ENCODE measurements at places on chromosomes 11 and 22.

DNA sequence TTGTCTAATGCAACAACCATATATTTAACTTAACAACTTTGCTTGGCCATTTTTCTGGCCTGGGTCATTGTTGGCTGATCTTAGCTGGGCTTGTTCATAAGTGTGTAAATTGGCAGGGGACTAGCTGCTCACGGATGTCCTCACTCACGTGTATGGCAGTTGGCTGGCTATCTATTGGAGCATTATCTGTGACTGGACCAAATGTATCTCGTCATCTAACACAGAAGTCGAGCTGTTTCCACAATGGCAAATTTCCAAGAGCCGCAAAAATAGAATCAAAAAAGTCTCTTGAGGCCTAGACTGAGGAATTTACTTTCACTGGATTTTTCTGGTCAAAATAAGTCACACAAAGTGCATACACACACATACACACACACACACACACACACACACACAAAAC, 893.3 kb downstream of the FAM181B start:
- no peak for DNase-seq

GRCh38 chr11:61129639-61130523, 27.6 kb downstream of the CD5 start:
- peak; percentile 91 for DNase-seq

GRCh38 chr11:26626346-26626745, 54.3 kb upstream of the MUC15 start:
- no peak for DNase-seq

DNA sequence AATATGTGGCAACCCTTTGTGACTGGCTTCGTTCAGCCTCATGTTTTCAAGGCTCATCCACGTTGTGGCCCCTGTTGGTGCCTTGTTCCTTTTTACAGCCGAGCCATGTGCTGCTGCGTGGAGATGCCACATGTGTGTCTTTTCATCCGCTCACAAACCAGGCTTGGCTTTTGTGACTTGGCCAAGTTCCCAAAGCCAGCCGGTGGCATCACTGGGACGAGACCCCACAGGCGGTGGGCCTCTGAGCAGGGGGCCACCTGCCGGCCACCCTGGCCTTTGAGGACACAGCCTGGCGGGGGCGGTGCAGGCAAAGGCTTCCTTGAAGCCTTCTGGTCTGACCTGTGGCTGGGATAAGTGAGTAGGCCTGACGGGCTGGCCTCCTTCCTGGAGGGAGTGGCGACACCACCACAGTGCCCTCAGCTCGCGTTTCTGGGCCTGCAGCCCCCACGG, 10.5 kb downstream of the GRK2 start:
- DNase-seq, result no peak

GRCh38 chr22:20479612-20480196, 15.9 kb downstream of the KLHL22 start:
- no peak for DNase-seq

GRCh38 chr11:70734379-70734778, 336.1 kb downstream of the CTTN start:
- DNase-seq, result no peak

DNA sequence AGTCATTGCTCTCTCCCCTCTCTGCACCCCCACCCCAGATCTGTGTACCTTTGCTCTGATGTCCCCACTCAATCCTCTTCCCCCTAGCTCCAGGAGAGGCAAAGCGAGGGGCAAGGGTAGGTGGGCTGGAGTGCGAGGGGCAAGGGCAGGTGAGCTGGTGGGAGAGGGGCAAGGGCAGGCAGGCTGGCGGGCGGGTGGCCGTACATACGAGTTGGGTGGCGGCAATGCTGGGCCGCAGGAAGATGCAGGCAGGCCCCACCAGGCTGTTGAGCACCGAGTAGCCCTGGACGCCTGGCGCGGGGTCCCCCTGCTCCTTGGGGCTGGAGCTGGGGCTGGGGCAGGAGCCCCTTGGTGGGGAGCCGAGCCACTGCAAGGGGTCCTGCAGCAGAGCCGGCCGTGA, 908 bp downstream of the CABP2 start:
- no peak for DNase-seq

DNA sequence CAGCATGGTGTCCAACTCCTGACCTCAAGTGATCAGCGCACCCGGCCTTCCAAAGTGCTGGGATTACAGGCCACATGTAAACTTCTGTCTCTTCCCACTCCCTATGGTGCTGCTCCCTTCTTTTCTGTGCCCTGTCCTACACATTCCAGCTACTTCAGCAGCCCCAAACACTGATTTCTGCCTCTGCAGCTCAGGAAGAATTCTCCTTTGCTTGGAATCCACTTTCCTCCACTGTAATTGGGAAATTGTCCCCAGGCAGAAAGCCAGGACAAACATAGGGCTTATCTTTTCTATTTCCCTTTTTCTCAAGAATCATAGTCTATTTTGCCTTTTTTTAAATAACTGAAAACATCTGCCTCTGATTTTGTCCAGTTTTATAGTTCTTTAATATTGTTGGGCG, 21.3 kb upstream of the DRG1 start:
- DNase-seq, result no peak

- DNase-seq, result no peak
Measured at GRCh38 chr11:72069787-72070251, 10.5 kb downstream of the NUMA1 start.

DNA sequence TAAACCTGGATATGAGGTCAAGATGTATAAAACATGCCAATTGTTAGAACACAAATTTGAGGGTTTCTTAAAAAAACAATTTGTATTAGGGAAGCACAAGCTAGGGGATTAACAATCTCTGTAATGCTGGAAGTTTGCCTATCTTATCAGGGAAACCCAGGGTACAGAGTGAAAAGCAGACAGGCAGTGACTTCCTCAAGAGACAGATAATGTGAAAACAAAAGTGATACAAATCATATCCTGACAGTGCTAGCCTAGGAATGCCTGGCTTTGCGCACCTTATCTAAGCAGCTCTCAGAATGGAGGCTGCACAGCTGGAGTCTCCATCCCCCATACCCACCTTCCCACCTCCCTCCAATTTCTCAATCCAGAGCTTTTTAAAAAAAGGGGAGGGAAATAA, 22.5 kb upstream of the RBX1 start:
- no peak for DNase-seq

- DNase-seq, result peak; percentile 80
Measured at GRCh38 chr11:1832211-1832919, 2.4 kb upstream of the SYT8 start.

DNA sequence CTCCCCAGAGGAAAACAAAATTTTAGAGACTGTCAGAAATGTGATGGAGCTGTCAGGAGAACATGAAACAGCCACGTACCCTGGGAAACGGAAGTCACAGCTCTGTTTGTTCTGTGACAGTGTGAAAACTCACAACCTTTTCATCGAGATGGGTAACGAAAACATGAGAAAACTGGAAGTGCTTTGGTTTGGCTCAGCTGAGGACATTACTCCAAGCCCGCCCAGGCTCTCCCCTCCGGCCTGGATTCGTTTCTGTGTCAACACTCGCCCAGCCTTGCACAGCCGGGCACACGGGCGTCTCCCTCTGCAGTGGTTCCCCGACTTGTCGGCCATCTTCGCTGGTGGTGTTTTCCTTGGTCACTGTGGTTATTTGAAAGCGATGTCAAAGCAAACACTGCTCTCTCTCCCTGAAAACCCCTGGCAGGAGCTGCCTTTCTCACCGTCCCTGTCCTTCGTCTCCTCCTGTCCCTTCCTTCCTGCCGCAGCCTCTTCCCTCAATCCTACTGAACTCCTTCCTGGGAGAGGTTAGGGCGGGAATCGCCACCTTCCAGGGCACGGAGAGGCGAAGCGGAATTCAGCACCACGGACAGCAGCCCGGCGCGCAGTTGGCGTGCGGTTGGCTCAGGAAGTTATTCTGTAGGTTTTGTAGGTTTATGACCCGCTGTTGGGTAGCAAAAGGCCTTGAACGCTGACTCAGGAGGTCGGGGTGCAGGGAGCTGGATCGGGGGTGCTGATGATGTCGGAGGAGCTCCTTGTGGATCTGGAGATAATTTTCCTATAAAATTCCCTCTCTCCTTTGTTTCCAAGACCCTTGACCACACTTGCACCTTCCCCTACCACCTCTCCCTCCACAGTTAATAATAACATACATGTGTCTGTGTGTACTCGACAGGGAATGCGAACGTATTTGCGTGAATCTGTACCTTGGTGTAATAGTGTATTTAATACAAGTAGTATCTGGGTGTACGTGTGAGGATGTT, 13.1 kb upstream of the RPS19BP1 start:
- peak; percentile 74 for DNase-seq

- no peak for DNase-seq
Measured at GRCh38 chr22:22366537-22366936, 122.0 kb downstream of the VPREB1 start.

GRCh38 chr22:37982938-37983859, 1.2 kb downstream of the SOX10 start:
- peak; percentile 36 for DNase-seq

- DNase-seq, result no peak
Measured at GRCh38 chr22:25880524-25880923, 138.5 kb downstream of the MYO18B start.

GRCh38 chr11:40140560-40140959, 1318.9 kb downstream of the LRRC4C start:
- no peak for DNase-seq

GRCh38 chr11:79393362-79394043, 47.3 kb downstream of the TENM4 start:
- no peak for DNase-seq

- no peak for DNase-seq
Measured at GRCh38 chr11:114049050-114049449, 10.5 kb upstream of the ZBTB16 start.

- no peak for DNase-seq
Measured at GRCh38 chr11:109668973-109669634, 247.1 kb downstream of the C11orf87 start.

- DNase-seq, result no peak
Measured at GRCh38 chr11:130209128-130209932, 49.7 kb downstream of the ST14 start.

GRCh38 chr22:30985561-30986208, 16.6 kb downstream of the TUG1 start:
- no peak for DNase-seq

DNA sequence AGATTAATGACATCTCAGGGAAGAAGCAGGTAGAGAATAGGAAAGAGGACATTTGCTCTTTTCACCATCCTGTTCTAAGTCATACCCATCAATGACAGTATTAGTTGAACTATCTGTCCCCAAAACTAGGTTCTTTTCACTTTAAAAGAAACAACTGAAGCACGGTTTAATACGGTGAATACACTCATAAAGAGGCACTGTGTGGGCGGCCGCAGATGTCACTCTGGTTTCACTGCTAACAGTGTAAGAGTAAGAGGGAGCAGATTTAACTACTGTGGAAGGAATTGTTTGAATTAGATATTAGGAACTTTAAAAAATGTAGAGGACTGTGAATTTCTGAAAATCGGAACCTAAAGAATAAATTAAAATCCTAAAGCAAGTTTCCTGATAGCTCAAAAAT, 49.5 kb downstream of the VSIG10L2 start:
- DNase-seq, result no peak

GRCh38 chr11:113796663-113797259, 17.2 kb downstream of the CLDN25 start:
- DNase-seq, result no peak

- DNase-seq, result no peak
Measured at GRCh38 chr11:61024938-61025820, 53.7 kb downstream of the CD6 start.

DNA sequence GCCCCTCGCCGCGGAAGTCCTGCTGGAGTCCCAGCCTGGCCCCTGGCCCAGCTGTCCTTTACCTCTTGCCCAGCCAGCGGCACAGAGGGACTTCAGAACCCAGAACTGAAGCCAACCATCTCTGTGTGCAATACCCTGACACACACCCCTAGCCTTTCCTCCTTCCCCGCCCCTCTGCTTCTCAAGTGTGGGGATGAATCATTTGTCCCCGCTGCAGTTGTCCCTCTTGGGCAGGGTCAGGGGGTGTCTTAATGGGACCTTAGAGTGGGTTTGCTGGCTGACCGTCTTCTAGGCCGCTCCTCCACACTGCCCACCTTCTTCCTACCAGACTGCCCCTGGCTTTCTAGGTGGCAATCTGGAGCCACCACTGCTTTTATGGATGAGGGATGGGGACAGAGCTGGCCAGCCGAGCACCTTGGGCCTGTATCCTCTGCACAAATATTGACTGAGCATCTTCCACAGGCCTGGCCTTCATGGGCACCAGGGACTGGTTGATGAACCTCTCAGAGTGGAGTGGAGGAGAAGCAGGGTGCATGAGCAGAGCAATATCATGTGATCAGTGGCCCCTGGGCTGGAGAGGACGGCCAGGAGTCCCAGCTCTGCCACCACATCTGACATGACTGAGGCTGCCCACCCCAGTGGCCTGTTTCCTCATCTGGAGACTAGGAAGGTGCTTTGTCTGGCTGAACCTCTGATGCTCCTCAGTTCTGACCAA, 668 bp upstream of the CHST1 start:
- no peak for DNase-seq

GRCh38 chr11:1771273-1771672, 7.5 kb upstream of the CTSD start:
- DNase-seq, result no peak

DNA sequence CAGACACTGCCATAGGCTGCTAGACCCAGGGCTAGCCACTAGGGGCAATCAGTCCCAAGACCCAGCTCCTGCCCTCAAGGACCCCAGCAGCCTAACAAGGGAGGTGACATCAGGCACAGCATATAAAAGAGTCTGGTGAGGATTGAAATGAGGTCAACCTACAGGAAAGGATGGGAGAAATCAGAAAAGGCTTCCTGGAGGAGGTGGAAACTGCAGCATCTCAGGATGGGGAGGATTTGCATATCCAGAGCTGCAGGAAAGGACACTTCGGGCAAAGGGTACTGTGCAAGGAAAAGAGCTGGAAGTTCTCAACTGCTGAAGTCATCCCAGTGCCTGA, 2.9 kb upstream of the ARFGAP2 start:
- DNase-seq, result peak; percentile 33

DNA sequence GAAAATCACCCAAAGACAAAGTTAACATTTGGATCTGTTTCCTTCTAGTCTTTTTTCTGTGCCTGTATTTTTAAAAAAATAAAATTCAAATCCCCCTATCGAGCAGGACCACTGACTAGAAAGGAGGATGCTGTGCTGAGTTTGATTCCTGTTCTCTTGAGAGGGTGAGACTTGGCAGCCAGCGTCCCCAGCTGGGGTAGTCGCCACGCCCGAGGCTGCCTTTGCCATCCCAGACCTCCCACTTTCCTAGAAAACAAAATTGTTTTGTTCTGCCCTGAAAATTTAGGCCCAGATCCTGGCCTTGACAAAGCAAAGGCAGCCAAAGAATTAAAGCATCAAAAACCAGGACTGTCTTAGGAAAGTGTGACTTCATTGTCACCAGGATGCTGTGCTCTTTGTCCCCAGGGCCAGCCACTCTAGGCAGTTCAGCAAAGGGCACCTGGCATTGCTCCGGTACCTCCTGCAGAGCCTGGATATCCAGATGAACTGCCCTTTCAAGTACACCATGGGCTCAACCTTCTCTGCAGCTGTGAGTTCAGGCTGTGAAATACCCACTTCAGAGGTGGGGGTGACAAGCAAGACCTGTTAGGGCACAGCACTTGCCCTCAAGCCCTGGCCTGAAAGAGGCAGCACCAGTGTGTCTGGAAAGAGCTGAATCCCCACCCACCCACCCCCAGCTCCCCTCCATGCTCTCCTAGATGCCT, 44.6 kb downstream of the KCNQ1OT1 start:
- no peak for DNase-seq

GRCh38 chr22:37411655-37412054, 15.6 kb downstream of the ELFN2 start:
- DNase-seq, result no peak

- no peak for DNase-seq
Measured at GRCh38 chr11:128503245-128503991, 83.9 kb downstream of the ETS1 start.
